Activated T-helper 17 cell treated with anti-CD3 and anti-CD28 coated beads, Interleukin-2, amount 50 U/mL, for 72 hours (primary cell): ENCODE measurements at places on chromosomes 11 and 22.

- peak overlapping the region; percentile 90 for H3K4me3 ChIP-seq
- peaks cover 13% of the 10 kb centered on the region for H3K36me3 ChIP-seq
- peak; percentile 33 for ATAC-seq
- no peaks in the 10 kb centered on the region for H3K27me3 ChIP-seq
- H3K27ac ChIP-seq, result peak overlapping the region; percentile 95
Measured at GRCh38 chr11:130001461-130002351, 929 bp downstream of the PRDM10 start.

GRCh38 chr22:17264321-17265052 lies 45.3 kb upstream of the ADA2 start:
- H3K36me3 ChIP-seq, result no peaks in the 10 kb centered on the region
- no peak overlapping the region for H3K27ac ChIP-seq
- no peak for ATAC-seq
- no peaks in the 10 kb centered on the region for H3K4me1 ChIP-seq

DNA sequence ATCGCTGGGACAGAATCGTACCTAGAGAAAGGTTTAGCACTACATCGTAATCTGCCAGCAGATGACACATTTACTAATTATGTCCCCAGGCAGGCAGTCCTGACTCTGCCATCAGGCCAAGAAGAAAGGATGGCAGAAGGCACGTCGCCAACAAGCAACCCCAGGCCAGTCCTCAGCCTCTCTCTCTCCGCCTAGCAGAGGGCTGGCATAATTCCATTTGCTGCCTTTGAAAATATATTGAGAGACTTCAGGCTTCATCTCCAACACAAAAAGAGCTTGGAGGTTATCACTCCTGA lies 1517.0 kb downstream of the TBC1D22A start:
- no peaks in the 10 kb centered on the region for H3K4me1 ChIP-seq
- no peak overlapping the region for H3K27ac ChIP-seq
- H3K4me3 ChIP-seq, result no peak overlapping the region
- no peaks in the 10 kb centered on the region for H3K36me3 ChIP-seq

GRCh38 chr11:60502221-60502775 lies 9.7 kb downstream of the MS4A12 start:
- peaks cover 10% of the 10 kb centered on the region for H3K4me1 ChIP-seq
- no peaks in the 10 kb centered on the region for H3K36me3 ChIP-seq
- no peak for ATAC-seq
- peaks cover 33% of the 10 kb centered on the region for H3K27me3 ChIP-seq
- H3K4me3 ChIP-seq, result no peak overlapping the region
- H3K27ac ChIP-seq, result no peak overlapping the region

GRCh38 chr11:34651551-34651950 lies 30.7 kb downstream of the EHF start:
- H3K27me3 ChIP-seq, result peaks cover 20% of the 10 kb centered on the region
- H3K36me3 ChIP-seq, result peaks cover 5% of the 10 kb centered on the region
- peak overlapping the region; percentile 67 for H3K4me3 ChIP-seq
- peaks cover 28% of the 10 kb centered on the region for H3K4me1 ChIP-seq
- no peak for ATAC-seq

- no peak overlapping the region for H3K27ac ChIP-seq
- no peaks in the 10 kb centered on the region for H3K27me3 ChIP-seq
- peaks cover 10% of the 10 kb centered on the region for H3K36me3 ChIP-seq
- no peak for ATAC-seq
Measured at GRCh38 chr11:108912581-108912980, 247.7 kb downstream of the DDX10 start.

DNA sequence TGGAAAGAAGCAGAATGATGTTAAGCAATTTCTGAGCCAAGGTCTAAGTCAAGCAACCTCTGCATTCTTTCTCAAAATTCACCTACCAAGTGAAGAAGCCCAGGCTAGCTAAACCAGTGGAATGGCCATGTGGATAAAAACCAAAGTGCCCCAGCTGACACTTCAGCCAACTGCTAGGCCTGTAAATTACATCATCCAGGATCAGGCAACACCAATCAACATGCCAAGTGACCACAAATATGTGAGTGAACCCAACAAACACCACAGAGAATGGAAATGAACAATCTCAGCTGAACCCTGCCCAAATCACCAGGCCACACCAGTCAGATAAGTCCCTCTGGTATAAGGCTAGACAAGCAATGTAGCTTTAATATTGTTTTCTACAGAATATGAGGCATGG lies 25.1 kb upstream of the FJX1 start:
- H3K4me1 ChIP-seq, result no peaks in the 10 kb centered on the region
- ATAC-seq, result no peak
- no peaks in the 10 kb centered on the region for H3K36me3 ChIP-seq
- no peak overlapping the region for H3K27ac ChIP-seq
- H3K27me3 ChIP-seq, result peaks cover 39% of the 10 kb centered on the region
- H3K4me3 ChIP-seq, result no peak overlapping the region

- H3K27ac ChIP-seq, result peak overlapping the region; percentile 55
- no peaks in the 10 kb centered on the region for H3K27me3 ChIP-seq
- peak overlapping the region; percentile 70 for H3K4me3 ChIP-seq
- peaks cover 24% of the 10 kb centered on the region for H3K4me1 ChIP-seq
Measured at GRCh38 chr22:39534591-39535356, 2.2 kb upstream of the RPS19BP1 start.

GRCh38 chr11:40340911-40341310 lies 1118.5 kb downstream of the LRRC4C start:
- H3K27me3 ChIP-seq, result no peaks in the 10 kb centered on the region
- H3K36me3 ChIP-seq, result no peaks in the 10 kb centered on the region
- no peak for ATAC-seq
- H3K27ac ChIP-seq, result no peak overlapping the region
- no peaks in the 10 kb centered on the region for H3K4me1 ChIP-seq

DNA sequence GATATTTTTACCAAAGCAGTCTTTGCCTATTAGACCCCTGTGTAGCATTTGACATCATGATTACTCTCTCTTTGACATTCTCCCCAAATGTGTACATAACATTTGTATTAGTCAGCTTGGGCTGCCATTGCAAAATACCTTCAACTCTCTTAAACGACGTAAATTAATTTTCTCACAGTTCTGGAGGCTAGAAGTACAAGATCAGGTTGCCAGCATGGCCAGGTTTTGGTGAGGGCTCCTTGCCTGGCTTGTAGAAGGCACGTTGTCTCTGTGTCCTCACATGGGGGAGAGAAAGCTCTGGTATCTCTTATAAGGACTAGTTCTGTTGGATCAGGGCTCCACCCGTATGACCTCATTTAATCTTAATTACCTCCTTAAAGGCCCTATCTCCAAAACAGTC lies 12.3 kb upstream of the DLAT start:
- H3K4me3 ChIP-seq, result no peak overlapping the region
- H3K4me1 ChIP-seq, result peaks cover 5% of the 10 kb centered on the region
- ATAC-seq, result no peak
- H3K27ac ChIP-seq, result no peak overlapping the region

DNA sequence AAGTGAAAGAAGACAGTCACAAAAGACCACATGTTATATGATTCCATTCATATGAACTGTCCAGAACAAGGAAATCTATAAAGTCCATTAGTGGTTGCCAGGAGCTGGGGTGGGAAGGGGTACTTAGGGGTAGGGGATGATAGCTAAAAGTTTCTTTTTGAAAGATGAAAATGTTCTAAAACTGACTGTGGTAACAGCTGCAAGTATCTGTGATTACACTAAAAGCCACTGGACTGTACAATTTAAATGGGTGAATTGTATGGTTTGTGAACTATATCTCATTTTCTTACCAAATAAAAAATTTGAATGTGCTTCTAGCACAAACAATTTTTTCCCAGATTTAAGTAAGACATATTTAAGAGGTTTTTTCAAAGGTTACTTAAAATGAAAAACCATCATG lies 22.1 kb downstream of the CHKA start:
- no peaks in the 10 kb centered on the region for H3K4me1 ChIP-seq
- H3K4me3 ChIP-seq, result peak overlapping the region; percentile 25
- H3K27me3 ChIP-seq, result no peaks in the 10 kb centered on the region
- no peak for ATAC-seq
- H3K36me3 ChIP-seq, result no peaks in the 10 kb centered on the region
- no peak overlapping the region for H3K27ac ChIP-seq

- peaks cover 47% of the 10 kb centered on the region for H3K36me3 ChIP-seq
- H3K27ac ChIP-seq, result no peak overlapping the region
- no peak overlapping the region for H3K4me3 ChIP-seq
- no peaks in the 10 kb centered on the region for H3K27me3 ChIP-seq
Measured at GRCh38 chr22:47074105-47074504, 311.7 kb downstream of the TBC1D22A start.

GRCh38 chr22:22144858-22145257 lies 99.7 kb upstream of the VPREB1 start:
- no peak overlapping the region for H3K4me3 ChIP-seq
- no peaks in the 10 kb centered on the region for H3K4me1 ChIP-seq
- ATAC-seq, result no peak
- H3K27me3 ChIP-seq, result peaks cover 54% of the 10 kb centered on the region

GRCh38 chr11:64022125-64022784 lies 13.5 kb upstream of the FLRT1 start:
- H3K27me3 ChIP-seq, result peaks cover 8% of the 10 kb centered on the region
- no peak overlapping the region for H3K27ac ChIP-seq
- no peak overlapping the region for H3K4me3 ChIP-seq
- ATAC-seq, result no peak

GRCh38 chr11:78828676-78829075 lies 254.0 kb upstream of the NARS2 start:
- no peaks in the 10 kb centered on the region for H3K36me3 ChIP-seq
- H3K27ac ChIP-seq, result no peak overlapping the region
- ATAC-seq, result no peak
- H3K4me1 ChIP-seq, result no peaks in the 10 kb centered on the region
- no peak overlapping the region for H3K4me3 ChIP-seq
- H3K27me3 ChIP-seq, result peaks cover 7% of the 10 kb centered on the region

DNA sequence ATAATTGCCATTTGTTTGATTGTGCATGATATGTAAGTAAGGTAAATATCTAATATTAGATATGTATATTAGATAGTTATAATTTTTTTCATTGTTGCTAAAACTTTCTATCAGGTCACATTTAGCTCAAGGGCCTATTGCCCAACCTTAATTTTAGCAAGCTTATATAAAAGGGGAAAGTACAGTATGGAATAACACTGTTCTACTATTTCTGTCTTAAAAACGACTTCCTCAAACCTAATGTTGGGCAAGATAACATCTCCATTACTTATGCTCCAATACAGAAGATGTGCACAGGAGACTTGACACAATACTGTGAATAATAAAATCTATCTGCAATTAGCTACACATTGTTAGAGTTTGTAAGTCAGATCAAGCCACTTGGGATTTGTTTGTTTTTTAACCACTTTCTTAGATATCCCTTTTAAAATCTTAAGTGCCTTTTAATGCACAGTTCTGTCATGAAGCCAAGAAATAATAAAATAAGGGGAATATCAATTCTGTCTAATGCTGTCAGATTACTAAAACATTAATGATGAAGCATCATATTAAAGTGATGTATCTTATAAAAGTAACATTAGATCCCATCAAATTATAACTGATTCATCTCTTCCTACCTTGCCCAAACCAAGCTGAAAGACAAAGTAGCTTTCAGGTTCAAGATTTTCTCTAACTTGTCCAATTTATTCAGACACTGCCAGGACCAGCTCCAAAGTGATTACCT lies 98.1 kb downstream of the SIK3 start:
- H3K27ac ChIP-seq, result no peak overlapping the region
- H3K27me3 ChIP-seq, result no peaks in the 10 kb centered on the region
- no peak for ATAC-seq

GRCh38 chr11:120649316-120649715 lies 137.8 kb downstream of the GRIK4 start:
- no peaks in the 10 kb centered on the region for H3K4me1 ChIP-seq
- H3K27ac ChIP-seq, result no peak overlapping the region
- no peak overlapping the region for H3K4me3 ChIP-seq
- no peaks in the 10 kb centered on the region for H3K36me3 ChIP-seq
- peaks cover 13% of the 10 kb centered on the region for H3K27me3 ChIP-seq

DNA sequence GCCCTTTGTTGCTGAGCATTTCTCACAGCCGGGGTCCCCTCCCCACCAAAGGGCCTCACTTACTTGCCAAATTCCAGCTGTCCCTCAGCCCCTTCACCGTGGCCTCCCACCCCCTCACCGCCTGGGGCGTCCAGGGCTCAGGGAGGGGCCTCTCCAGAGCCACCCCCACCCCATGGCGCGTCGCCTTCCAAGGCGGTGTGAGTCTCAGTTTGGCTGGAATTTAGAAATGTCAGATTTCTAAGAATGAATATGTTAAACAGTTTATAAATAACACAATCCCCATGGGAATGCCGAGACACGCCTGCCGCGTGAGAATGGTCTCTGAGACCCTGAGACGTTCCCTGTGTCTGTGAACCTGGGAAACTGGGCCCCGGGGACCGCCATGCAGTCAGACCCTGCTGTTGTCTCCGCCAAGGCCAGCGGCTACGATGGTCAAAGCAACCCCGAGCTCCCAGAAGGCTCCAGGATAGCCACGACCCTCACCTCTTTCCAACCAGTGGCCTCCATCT lies 28.9 kb downstream of the CELSR1 start:
- no peaks in the 10 kb centered on the region for H3K27me3 ChIP-seq
- no peak overlapping the region for H3K4me3 ChIP-seq
- ATAC-seq, result no peak

DNA sequence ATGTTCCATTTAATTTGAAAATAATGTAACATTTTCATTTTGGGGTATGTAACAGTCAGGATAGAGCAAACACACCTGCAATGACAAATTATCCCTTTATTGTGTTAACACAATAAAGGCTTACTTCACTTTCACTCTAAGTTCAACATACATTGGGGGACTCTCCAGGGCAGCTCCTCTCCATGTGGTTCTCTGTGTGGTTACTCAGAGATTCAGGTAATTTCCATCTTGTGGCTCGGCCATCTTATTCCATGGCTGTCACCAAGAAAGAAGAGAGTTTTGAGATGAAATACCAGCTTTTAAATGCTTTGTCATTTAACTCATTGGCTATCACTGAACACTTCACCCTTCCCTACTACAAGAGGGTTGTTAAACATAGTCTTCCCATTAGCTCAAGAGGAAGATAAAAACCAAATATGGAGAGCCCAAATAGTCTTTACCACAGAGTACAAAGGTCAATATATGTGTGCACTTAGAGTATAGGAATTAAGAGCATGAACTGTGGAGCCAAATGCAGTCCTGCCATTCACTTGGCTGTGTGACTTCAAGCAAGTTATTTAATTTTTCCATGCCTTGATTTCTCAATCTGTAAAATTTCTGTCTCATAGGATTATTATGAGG lies 10.6 kb upstream of the TPH1 start:
- H3K27me3 ChIP-seq, result no peaks in the 10 kb centered on the region
- no peak overlapping the region for H3K4me3 ChIP-seq
- H3K4me1 ChIP-seq, result no peaks in the 10 kb centered on the region
- no peak for ATAC-seq
- H3K27ac ChIP-seq, result no peak overlapping the region
- no peaks in the 10 kb centered on the region for H3K36me3 ChIP-seq

- H3K4me1 ChIP-seq, result no peaks in the 10 kb centered on the region
- no peak overlapping the region for H3K27ac ChIP-seq
- H3K36me3 ChIP-seq, result no peaks in the 10 kb centered on the region
- no peak overlapping the region for H3K4me3 ChIP-seq
- peaks cover 5% of the 10 kb centered on the region for H3K27me3 ChIP-seq
Measured at GRCh38 chr11:15705891-15706290, 591.2 kb downstream of the INSC start.

DNA sequence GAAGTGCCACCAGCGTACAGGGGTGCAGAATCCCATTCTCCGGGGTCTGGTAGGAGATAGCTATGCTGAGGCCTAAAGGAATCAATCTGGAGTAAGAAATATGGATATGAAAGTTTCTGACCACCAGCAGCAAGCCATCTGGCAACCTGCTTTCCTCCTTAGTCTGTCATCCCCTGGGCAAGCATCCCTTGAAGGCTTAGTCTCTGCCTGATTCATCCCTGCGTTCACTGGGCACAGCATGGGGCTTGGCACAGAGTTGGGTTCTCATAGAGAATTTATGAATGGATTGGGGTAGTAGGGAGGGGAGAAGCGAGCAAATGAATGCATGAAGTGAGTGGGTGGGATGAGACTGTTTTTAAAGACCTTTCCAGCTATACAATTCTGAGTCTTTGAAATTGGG lies 85.8 kb upstream of the NARS2 start:
- ATAC-seq, result no peak
- no peak overlapping the region for H3K27ac ChIP-seq
